ENCODE measurements at places on chromosomes 3 and 15. TPM values are rescaled to one million over a fixed set of nuclear protein-coding genes. Genes with fewer than 3 reads are reported as not detected.
A peak's percentile ranks its signal among the peaks of the same experiment; 100 is the strongest.

DNA sequence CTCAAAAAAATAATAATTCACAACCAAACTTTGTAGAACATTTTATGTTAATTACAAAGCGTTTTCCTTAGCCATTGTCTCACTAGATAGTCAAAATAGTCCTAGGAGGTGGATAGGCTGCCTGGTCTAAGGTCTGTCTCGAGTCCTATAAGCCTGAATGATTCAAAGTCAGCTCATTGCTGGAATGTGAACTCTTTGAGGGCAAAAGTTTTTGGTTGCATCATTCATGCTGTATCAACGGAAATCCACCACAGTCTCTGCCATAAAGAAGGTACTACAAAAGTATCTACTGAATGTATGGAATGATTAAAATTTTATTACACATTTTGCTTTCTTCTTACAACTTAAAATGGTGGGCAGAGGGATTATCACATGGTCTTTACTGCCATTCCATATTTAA is 387.3 kb upstream of the RARB start:
- no peaks in the 10 kb centered on the region for H3K36me3 ChIP-seq
- DNase-seq, result no peak
- H3K27me3 ChIP-seq, result no peaks in the 10 kb centered on the region
- H3K4me1 ChIP-seq, result peaks cover 7% of the 10 kb centered on the region
- no peak overlapping the region for H3K27ac ChIP-seq
- no peak overlapping the region for H3K4me3 ChIP-seq

- peak within 1 kb of the TSS; percentile 67 for H3K4me3 ChIP-seq
- no peaks in the 10 kb centered on the region for H3K36me3 ChIP-seq
- H3K27ac ChIP-seq, result peak within 1 kb of the TSS; percentile 75
- peak; percentile 81 for DNase-seq
- no peaks in the 10 kb centered on the region for H3K4me1 ChIP-seq
These were observed at the start of gene ARL6 for GRCh38 chr3:97764407-97765238. ARL6 (plus strand) TSS chr3:97764758; CDS start chr3:97768108, 3,350 bp downstream.

DNA sequence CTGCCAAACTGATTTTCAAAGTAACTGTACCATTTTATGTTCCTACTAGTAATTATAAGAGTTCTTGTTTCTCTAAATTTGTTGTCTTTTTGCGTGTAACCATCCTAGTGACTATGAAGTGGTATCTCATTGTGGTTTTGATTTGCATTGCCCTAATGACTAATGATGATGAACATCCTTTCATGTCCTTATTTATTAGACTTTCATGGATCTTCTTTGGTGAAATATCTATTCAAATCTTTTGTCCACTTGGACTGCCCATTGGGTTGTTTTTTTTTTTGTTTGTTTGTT is 3.6 kb downstream of the OXSR1 start:
- H3K4me1 ChIP-seq, result no peaks in the 10 kb centered on the region
- no peaks in the 10 kb centered on the region for H3K27me3 ChIP-seq
- no peak overlapping the region for H3K27ac ChIP-seq
- DNase-seq, result no peak

WDR49 gene
- total RNA-seq, result 0.45 TPM

DNA sequence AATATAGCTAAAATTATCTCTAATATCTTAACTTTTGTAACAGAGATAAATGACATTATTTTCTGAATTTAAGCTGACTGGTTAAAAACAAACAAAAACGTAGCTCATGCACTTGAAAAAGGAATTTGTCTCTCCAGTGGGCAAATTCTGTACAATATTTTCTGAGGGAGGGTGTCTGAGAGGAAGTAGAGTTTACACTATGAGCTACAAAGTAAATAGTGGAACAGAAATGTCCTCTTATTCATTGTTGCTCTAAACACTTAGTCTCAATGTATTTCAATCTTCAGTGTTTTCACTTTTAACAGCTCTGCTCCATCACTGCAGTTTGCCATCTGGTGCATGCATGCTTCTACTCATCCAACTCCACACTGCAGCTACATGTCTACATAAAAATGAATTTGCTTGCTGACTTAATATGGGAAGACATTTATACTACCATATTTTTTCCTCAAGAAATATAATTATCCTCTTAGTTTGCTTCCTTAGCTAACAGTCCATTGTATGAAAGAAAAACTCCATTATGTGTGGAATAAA is 817.4 kb upstream of the LMCD1 start:
- no peak overlapping the region for H3K27ac ChIP-seq
- no peaks in the 10 kb centered on the region for H3K4me1 ChIP-seq
- no peak overlapping the region for H3K4me3 ChIP-seq
- DNase-seq, result no peak

DNA sequence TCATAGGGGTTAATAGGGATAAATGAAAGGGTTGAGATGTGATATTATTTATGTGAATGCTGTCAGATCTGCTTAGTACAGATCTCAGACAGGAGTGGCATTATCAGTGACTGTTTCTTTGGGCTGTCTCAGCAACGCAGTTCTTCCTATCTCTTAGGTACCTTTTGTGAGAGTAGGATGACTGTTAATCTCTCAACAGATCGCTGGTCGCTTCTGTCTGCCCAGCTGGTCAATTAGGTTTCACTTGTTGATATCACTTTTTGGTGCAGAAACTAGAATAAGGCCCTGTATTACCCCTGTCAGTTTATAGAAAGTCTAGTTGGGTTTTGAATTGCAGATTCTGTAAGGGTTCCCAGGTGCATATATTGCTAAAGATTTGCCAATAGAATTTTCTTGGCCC is 16.5 kb downstream of the DIS3L start:
- H3K4me3 ChIP-seq, result no peak overlapping the region
- no peaks in the 10 kb centered on the region for H3K36me3 ChIP-seq
- no peaks in the 10 kb centered on the region for H3K4me1 ChIP-seq
- no peaks in the 10 kb centered on the region for H3K27me3 ChIP-seq
- DNase-seq, result no peak

DNA sequence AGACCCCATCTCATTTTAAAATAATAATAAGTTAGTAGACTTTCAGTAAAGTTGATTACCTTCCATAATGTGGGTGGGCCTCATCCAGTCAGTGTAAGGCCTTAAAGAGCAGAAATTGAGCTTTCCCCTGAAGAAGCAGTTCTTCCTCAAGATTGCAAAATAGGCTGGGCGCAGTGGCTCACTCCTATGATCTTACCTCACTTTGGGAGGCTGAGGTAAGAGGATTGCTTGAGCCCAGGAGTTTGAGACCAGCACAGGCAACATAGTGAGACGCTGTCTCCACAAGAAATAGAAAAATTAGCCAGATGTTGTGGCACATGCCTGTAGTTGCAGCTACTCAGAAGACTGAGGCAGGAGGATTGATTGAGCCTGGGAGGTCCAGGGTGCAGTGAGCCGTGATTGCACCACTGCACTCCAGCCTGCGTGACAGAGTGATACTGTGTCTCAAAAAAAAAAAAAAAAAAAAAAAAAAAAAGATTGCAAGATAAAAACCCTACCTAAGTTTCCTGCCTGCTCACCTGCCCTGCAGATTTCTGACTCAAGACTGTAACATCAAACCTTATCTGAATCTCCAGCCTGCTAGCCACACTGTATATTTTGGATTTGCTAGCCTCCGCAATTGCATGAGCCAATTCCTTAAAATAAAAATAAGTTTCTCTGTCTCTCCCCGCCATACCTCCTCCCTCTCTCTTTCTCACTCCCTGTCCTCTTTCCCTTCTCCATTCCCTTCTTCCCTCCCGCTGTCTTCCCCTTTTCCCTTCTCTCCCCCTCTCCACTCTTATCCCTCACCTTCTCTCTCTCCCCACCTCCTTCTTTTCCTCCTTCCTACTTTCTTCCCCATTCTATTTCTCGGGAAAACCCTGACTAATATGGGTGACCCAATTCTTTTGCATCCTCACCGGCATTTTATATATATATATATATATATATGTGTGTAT is 16.9 kb downstream of the KLHL18 start:
- no peaks in the 10 kb centered on the region for H3K36me3 ChIP-seq
- no peak overlapping the region for H3K4me3 ChIP-seq
- no peak overlapping the region for H3K27ac ChIP-seq
- no peak for DNase-seq
- H3K4me1 ChIP-seq, result no peaks in the 10 kb centered on the region
- no peaks in the 10 kb centered on the region for H3K27me3 ChIP-seq

DNA sequence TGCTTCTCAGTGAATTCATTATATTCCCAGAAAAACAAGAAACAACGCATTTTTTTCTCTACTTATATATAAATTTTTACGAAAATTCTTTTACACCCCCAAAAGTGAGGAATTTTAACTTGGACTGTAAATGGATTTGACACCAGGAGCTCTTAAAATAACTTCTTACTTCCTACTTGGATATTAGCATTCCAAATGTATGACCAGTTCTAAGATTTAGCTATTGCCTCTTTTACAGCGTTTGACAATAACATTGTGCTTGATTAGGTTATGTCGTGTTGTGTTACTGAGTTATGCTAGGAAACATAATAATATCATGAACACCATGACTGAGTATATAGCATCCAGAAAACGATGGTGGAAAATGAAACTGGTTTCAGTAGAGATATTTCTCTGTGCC is 177.0 kb downstream of the CNTN6 start:
- no peaks in the 10 kb centered on the region for H3K36me3 ChIP-seq
- no peaks in the 10 kb centered on the region for H3K27me3 ChIP-seq
- no peak overlapping the region for H3K4me3 ChIP-seq

DNA sequence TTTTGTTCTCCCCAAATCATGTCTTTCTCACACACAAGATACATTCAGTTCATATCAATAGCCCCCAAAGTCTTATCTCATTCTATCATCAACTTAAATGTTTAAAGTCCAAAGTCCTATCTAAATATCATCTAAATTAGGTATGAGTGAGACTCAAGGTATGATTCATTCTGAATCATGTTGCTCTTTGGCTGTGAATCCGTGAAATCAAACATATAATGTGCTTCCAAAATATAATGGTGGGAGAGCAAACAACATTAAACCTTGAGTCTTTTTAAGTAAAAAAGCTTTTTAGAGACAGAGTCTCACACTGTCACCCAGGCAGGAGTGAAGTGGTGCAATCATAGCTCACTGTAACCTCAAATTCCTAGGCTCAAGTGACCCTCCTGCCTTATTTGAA is 139.1 kb downstream of the SAMMSON start:
- no peaks in the 10 kb centered on the region for H3K27me3 ChIP-seq
- H3K4me3 ChIP-seq, result no peak overlapping the region
- H3K36me3 ChIP-seq, result no peaks in the 10 kb centered on the region
- no peak for DNase-seq
- no peak overlapping the region for H3K27ac ChIP-seq
- H3K4me1 ChIP-seq, result no peaks in the 10 kb centered on the region

PLIN1 gene
- 3.6 TPM for total RNA-seq

DNA sequence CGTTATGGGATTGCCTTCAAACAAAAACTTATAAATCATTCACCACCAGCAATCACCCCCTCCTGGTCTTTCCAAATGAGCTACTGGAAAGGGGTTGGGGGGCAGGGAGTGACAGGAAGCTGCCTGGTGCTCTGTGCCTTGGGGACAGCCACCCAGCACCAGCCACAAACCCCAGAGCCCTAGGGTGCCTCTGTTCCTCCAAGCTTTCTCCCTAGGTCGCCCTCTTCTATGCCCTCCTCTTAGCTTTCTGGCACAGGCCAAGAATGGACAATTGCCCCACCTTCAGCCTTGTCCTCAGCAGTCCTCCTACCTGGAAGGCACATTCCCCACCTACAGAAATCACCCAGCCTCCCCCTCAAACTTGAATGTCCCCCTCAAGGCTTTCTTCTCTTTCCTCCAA is 3.3 kb downstream of the OXTR start:
- H3K27ac ChIP-seq, result no peak overlapping the region
- H3K4me3 ChIP-seq, result no peak overlapping the region
- no peak for DNase-seq
- no peaks in the 10 kb centered on the region for H3K36me3 ChIP-seq
- H3K27me3 ChIP-seq, result peaks cover 2% of the 10 kb centered on the region
- peaks cover 4% of the 10 kb centered on the region for H3K4me1 ChIP-seq

GRCh38 chr3:119911748-119912147 is 129.8 kb downstream of the NR1I2 start:
- DNase-seq, result no peak
- H3K27ac ChIP-seq, result no peak overlapping the region
- H3K27me3 ChIP-seq, result no peaks in the 10 kb centered on the region
- no peak overlapping the region for H3K4me3 ChIP-seq
- H3K36me3 ChIP-seq, result no peaks in the 10 kb centered on the region

- H3K27ac ChIP-seq, result no peak overlapping the region
- DNase-seq, result no peak
These were observed 175.0 kb upstream of the MCTP2 start for GRCh38 chr15:94056314-94056713.

DNA sequence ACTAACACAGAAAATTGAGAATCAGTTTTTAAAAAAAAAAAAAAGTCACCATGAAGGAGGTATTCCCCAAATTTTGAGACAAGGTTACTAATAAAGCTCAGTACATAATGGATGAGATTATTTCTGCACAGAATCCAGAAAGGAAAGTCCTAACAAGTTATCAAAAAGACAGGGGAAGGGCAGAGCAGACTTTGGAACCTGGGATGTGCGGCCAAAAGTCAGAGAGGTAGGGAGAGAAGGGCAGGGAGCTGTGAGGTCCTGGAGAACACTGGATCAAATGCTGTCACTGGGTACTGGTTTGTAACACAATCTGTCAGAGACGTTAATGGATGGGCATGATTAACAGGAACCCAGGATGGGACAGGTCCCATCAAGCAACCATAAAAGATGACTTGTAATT is 12.2 kb upstream of the LACTB start:
- no peak overlapping the region for H3K4me3 ChIP-seq
- H3K36me3 ChIP-seq, result no peaks in the 10 kb centered on the region
- DNase-seq, result no peak
- H3K27me3 ChIP-seq, result no peaks in the 10 kb centered on the region

- no peak for DNase-seq
- no peaks in the 10 kb centered on the region for H3K4me1 ChIP-seq
- no peaks in the 10 kb centered on the region for H3K27me3 ChIP-seq
- no peak overlapping the region for H3K4me3 ChIP-seq
- H3K27ac ChIP-seq, result no peak overlapping the region
These were observed 41.1 kb downstream of the GPD1L start for GRCh38 chr3:32147509-32147908.

DNA sequence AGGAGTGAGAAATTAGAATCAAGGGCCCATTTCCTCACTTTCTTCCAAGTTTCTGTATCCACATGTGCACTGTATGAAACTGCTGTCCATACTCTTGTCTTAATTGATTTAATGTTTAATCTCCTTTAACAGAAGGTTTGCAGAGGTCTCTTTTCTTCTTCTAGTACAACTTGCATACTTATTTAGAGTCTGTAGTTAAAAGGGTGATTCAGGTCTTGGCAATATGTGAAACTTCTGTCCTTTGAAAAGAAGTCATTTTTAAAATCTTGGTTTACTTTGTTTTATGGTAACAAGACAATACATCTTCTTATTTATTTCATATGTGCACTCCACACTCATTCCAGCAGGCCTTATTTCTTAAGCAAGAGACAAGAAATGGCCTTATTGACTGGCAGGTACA is 25.8 kb downstream of the TMEM45A start:
- H3K4me3 ChIP-seq, result no peak overlapping the region
- no peak overlapping the region for H3K27ac ChIP-seq
- no peaks in the 10 kb centered on the region for H3K4me1 ChIP-seq
- DNase-seq, result no peak
- H3K36me3 ChIP-seq, result no peaks in the 10 kb centered on the region

- H3K4me1 ChIP-seq, result no peaks in the 10 kb centered on the region
- no peak for DNase-seq
- no peak overlapping the region for H3K4me3 ChIP-seq
These were observed 26.4 kb upstream of the SKIL start for GRCh38 chr3:170331143-170331542.

GRCh38 chr3:40899286-40899712 is 300.0 kb upstream of the CTNNB1 start:
- no peaks in the 10 kb centered on the region for H3K27me3 ChIP-seq
- no peaks in the 10 kb centered on the region for H3K36me3 ChIP-seq
- H3K4me3 ChIP-seq, result no peak overlapping the region
- H3K27ac ChIP-seq, result no peak overlapping the region
- no peak for DNase-seq
- H3K4me1 ChIP-seq, result no peaks in the 10 kb centered on the region
